Naive thymus-derived CD4-positive, alpha-beta T cell (primary cell): ENCODE measurements at places on chromosomes 5 and 9.

- H3K27me3 ChIP-seq, result no peaks in the 10 kb centered on the region
- no peak overlapping the region for H3K27ac ChIP-seq
- H3K4me1 ChIP-seq, result no peaks in the 10 kb centered on the region
These were observed 843.8 kb downstream of the DTWD2 start for GRCh38 chr5:118144540-118144939.

- H3K4me3 ChIP-seq, result no peak overlapping the region
- H3K27ac ChIP-seq, result no peak overlapping the region
- no peak for DNase-seq
- H3K36me3 ChIP-seq, result no peaks in the 10 kb centered on the region
- H3K27me3 ChIP-seq, result peaks cover 16% of the 10 kb centered on the region
These were observed 31.4 kb upstream of the MSX2 start for GRCh38 chr5:174692982-174693422.

GRCh38 chr9:85898332-85898731, 42.6 kb upstream of the NAA35 start:
- no peaks in the 10 kb centered on the region for H3K27me3 ChIP-seq
- H3K4me1 ChIP-seq, result no peaks in the 10 kb centered on the region
- DNase-seq, result no peak
- no peaks in the 10 kb centered on the region for H3K36me3 ChIP-seq
- no peak overlapping the region for H3K27ac ChIP-seq
- H3K4me3 ChIP-seq, result no peak overlapping the region

DNA sequence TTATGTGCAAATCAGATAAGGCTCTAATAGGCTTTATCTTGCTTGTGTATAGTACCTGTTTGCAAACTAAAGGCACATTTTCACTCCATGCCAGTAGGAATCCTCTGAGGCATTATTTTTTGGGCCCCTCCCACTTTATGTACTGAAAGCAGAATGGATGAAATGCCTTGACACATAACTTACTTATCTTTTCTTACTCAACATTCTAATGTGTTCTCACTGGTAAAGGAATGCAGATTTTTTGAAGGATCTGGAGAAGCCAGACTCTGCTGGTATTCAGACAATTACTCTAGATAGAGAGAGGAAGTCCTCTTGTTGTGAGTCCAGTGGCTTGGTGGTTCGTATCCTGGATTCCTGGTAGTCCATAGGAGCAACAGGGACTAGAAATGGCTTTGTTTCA, 336.7 kb downstream of the CCDC171 start:
- H3K27me3 ChIP-seq, result no peaks in the 10 kb centered on the region
- no peak overlapping the region for H3K27ac ChIP-seq
- H3K36me3 ChIP-seq, result no peaks in the 10 kb centered on the region
- no peaks in the 10 kb centered on the region for H3K4me1 ChIP-seq

GRCh38 chr5:126695091-126695490, 81.8 kb upstream of the LMNB1 start:
- H3K36me3 ChIP-seq, result no peaks in the 10 kb centered on the region
- no peaks in the 10 kb centered on the region for H3K4me1 ChIP-seq
- H3K4me3 ChIP-seq, result no peak overlapping the region
- DNase-seq, result no peak
- no peak overlapping the region for H3K27ac ChIP-seq

DNA sequence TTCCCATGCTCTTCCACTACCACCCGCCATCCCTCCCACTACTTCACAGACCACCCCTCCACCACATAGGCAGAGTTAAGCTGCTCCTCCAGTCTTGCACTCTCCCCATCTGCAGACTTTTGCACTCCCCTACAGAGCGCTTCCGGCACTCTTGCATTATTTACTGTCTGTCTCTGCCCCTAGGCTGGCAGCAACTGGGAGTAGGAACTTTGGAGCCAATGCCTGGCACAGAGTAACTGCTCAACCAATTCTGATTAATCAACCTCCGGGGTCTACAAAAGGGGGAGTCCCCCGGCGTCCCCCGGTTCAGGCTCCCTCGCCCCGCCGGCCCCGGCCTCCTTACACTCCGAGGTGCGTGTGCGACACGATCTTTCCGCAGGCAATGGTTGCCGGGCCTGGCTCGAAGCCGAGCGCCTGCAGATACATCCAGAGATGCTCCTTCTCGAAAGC, 498 bp downstream of the HAUS6 start:
- peaks cover 9% of the 10 kb centered on the region for H3K4me1 ChIP-seq
- no peaks in the 10 kb centered on the region for H3K36me3 ChIP-seq
- H3K4me3 ChIP-seq, result peak overlapping the region; percentile 62
- no peaks in the 10 kb centered on the region for H3K27me3 ChIP-seq
- peak overlapping the region; percentile 86 for H3K27ac ChIP-seq

- peaks cover 19% of the 10 kb centered on the region for H3K4me1 ChIP-seq
- H3K36me3 ChIP-seq, result no peaks in the 10 kb centered on the region
- DNase-seq, result no peak
- H3K4me3 ChIP-seq, result no peak overlapping the region
- H3K27ac ChIP-seq, result no peak overlapping the region
- H3K27me3 ChIP-seq, result no peaks in the 10 kb centered on the region
These were observed 88.6 kb downstream of the EHMT1 start for GRCh38 chr9:137707361-137707760.

- no peaks in the 10 kb centered on the region for H3K36me3 ChIP-seq
- no peaks in the 10 kb centered on the region for H3K4me1 ChIP-seq
- H3K27ac ChIP-seq, result no peak overlapping the region
- no peak overlapping the region for H3K4me3 ChIP-seq
- no peaks in the 10 kb centered on the region for H3K27me3 ChIP-seq
These were observed 402.3 kb upstream of the CHD1 start for GRCh38 chr5:99331061-99331460.

- no peak for DNase-seq
- H3K4me3 ChIP-seq, result no peak overlapping the region
- no peak overlapping the region for H3K27ac ChIP-seq
- H3K36me3 ChIP-seq, result no peaks in the 10 kb centered on the region
These were observed 15.0 kb upstream of the TIFAB start for GRCh38 chr5:135467051-135467625.

DNA sequence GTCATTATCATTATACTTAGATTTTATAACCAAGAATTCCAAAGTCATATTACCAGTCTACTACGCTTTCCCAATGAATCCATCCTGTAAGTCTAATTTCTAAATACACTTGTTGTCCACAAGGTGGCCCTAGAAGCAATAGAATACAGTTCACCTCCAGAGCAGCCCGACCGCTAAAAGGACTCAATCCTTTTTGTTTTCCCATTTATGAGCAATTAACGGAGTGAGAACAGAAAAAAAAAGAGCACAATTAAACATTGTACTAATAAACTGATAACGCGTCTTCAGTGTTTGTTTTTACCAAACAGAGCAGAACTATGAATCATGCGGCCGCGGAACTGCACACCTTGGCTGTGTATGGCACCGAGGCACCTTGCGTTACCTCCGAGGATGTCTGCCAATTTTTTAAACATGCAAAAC, 160.7 kb upstream of the DAPK1 start:
- DNase-seq, result no peak
- no peaks in the 10 kb centered on the region for H3K27me3 ChIP-seq
- H3K4me1 ChIP-seq, result no peaks in the 10 kb centered on the region

GRCh38 chr5:157819502-157820115, 39.3 kb downstream of the CLINT1 start:
- H3K27me3 ChIP-seq, result no peaks in the 10 kb centered on the region
- H3K4me1 ChIP-seq, result peaks cover 8% of the 10 kb centered on the region
- H3K36me3 ChIP-seq, result no peaks in the 10 kb centered on the region
- no peak overlapping the region for H3K4me3 ChIP-seq
- no peak for DNase-seq

- H3K4me3 ChIP-seq, result no peak overlapping the region
- no peak overlapping the region for H3K27ac ChIP-seq
- H3K4me1 ChIP-seq, result no peaks in the 10 kb centered on the region
These were observed 15.5 kb downstream of the PCDHB15 start for GRCh38 chr5:141260458-141261237.

DNA sequence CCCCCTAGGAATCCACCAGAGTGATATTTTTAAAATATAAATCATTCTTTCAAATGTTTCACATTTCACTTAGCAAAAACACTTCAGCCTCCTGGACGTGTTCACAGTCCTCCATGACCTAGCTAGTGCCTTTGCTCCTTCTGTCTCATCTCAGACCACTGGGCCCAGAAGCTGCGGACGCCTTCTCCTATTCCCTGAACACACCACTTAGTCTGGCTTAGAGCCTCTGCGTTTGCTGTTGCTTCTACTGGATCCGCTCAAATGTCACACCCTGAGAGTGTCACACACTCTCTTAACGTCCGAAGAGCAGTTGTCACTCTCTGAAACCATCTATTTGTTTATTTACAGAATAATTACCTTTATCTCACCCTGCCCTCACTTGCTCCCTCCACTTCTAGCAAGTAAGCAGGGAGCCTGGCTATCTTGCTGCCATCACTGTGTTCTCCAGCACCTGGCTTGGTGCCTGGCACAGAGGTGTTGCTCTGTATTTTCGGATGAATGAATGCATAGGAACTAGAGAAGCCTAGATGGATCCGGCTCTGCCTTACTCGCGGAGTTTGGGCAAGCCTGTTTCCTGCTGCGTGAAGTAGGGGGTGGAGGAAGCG, 1.2 kb upstream of the GRK6 start:
- peaks cover 30% of the 10 kb centered on the region for H3K4me1 ChIP-seq
- peak overlapping the region; percentile 82 for H3K27ac ChIP-seq
- DNase-seq, result no peak
- H3K27me3 ChIP-seq, result no peaks in the 10 kb centered on the region
- peaks cover 3% of the 10 kb centered on the region for H3K36me3 ChIP-seq

DNA sequence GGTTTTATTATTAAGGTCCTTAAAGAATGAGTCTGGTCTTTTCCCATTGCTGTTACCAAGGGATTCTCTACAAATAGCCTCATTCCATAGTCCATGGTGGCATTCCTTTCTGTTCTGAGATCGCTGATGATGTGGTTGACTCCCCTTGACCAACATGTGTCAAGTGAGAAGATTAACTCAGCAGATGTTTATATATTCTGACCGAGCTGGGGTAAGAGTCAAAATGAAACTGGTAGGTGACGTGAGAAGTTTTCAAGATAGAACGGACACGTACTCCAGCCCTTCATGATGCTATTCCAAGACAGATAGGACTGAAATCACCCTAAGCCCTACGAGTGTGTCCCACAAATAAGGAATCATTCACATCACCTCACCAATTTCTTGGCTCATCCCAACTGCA, 155.5 kb upstream of the WWC1 start:
- no peak overlapping the region for H3K27ac ChIP-seq
- H3K36me3 ChIP-seq, result no peaks in the 10 kb centered on the region
- DNase-seq, result no peak
- H3K4me1 ChIP-seq, result no peaks in the 10 kb centered on the region

- no peak overlapping the region for H3K4me3 ChIP-seq
- H3K27ac ChIP-seq, result no peak overlapping the region
- no peak for DNase-seq
These were observed 31.5 kb upstream of the FAM170A start for GRCh38 chr5:119597728-119598298.

GRCh38 chr9:29806937-29807618, 2233.8 kb upstream of the C9orf72 start:
- DNase-seq, result no peak
- H3K4me1 ChIP-seq, result no peaks in the 10 kb centered on the region
- no peaks in the 10 kb centered on the region for H3K36me3 ChIP-seq
- no peak overlapping the region for H3K4me3 ChIP-seq
- H3K27me3 ChIP-seq, result no peaks in the 10 kb centered on the region

DNA sequence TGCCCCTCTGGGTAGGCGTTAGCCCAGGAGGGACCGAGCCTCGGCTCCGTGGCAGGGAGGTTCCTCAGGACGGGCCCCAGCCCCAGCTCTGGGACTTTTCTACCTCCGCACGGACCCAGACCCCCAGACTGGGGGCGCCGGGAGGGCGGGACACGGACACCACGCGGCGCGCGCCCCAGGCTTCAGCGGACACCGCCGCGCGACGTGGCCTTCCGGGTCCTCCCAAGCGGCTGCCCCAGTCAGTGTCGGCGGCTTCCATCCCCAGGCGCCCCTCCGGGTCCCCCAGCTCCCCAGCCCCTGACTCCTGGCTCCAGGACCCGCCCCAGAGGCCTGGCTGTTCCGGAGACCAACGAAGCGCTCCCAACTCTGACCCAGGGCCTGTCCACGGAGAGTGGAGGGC, 3.1 kb downstream of the LCNL1 start:
- H3K4me3 ChIP-seq, result no peak overlapping the region
- no peaks in the 10 kb centered on the region for H3K27me3 ChIP-seq
- no peak overlapping the region for H3K27ac ChIP-seq
- no peaks in the 10 kb centered on the region for H3K36me3 ChIP-seq
- DNase-seq, result no peak

DNA sequence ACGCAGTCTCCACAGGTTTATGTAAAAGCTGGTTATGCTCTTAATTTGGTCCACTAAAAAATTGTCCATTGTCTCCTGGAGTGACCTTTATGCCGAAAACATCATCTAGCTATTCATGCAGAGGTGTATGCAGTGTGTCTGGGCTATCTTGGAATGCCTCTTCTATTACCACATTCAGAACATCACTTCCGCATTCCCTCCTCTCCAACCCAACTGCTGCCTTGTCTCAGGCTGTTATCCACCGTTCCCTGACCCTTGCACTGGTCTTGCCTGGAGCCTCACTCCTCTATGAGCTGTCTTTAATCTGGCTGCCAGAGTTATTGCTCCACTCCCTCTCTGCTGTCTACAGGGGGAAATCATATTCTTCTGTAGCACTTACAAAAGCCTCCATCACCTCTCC, 214.1 kb upstream of the ANKRD55 start:
- H3K4me1 ChIP-seq, result no peaks in the 10 kb centered on the region
- no peaks in the 10 kb centered on the region for H3K36me3 ChIP-seq
- H3K27me3 ChIP-seq, result no peaks in the 10 kb centered on the region
- no peak for DNase-seq
- no peak overlapping the region for H3K27ac ChIP-seq

GRCh38 chr9:123509646-123510045, 153.6 kb downstream of the CRB2 start:
- no peaks in the 10 kb centered on the region for H3K4me1 ChIP-seq
- no peak for DNase-seq
- H3K27me3 ChIP-seq, result no peaks in the 10 kb centered on the region
- no peaks in the 10 kb centered on the region for H3K36me3 ChIP-seq
- no peak overlapping the region for H3K4me3 ChIP-seq

DNA sequence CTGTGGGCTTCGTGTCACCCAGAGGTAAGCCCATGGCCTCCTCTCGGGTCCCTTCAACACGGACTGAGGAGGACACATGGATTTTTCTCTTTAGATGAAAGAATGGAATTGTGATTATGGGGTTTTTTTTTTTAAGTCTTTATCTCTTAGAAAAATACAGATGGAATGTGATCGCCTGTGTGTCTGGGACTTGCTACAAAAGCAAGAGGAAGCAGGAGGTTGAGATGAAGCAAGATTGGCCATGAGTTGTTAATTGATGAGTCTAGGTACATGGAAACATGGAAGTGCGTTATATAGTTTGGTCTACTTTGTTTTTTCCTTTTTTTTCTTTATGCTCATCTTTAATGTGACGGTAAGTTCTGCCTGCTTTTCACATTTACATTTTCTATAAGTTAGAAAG, 14.6 kb downstream of the USP20 start:
- no peak for DNase-seq
- peaks cover 11% of the 10 kb centered on the region for H3K4me1 ChIP-seq
- H3K27ac ChIP-seq, result no peak overlapping the region

GRCh38 chr5:87069974-87070608, 197.6 kb upstream of the RASA1 start:
- H3K36me3 ChIP-seq, result no peaks in the 10 kb centered on the region
- no peak for DNase-seq
- H3K4me1 ChIP-seq, result peaks cover 24% of the 10 kb centered on the region
- H3K4me3 ChIP-seq, result no peak overlapping the region
- H3K27ac ChIP-seq, result no peak overlapping the region
